ENCODE measurements at places on chromosomes 5 and 9. TPM values are rescaled to one million over a fixed set of nuclear protein-coding genes. Genes with fewer than 3 reads are reported as not detected.

GRCh38 chr9:115194216-115194615 is 76.3 kb upstream of the TNC start:
- no peak for DNase-seq

- DNase-seq, result no peak
Observed at GRCh38 chr9:90343366-90343765, 299.3 kb downstream of the DIRAS2 start.

Gene THOC3
- total RNA-seq, result 42.1 TPM

Gene SLIT3
- 8.3 TPM for total RNA-seq
